Left renal pelvis (tissue), 4 donors: ENCODE measurements at places on chromosomes 12 and 14. TPM values are rescaled to one million over a fixed set of nuclear protein-coding genes. Genes with fewer than 3 reads are reported as not detected.

DNA sequence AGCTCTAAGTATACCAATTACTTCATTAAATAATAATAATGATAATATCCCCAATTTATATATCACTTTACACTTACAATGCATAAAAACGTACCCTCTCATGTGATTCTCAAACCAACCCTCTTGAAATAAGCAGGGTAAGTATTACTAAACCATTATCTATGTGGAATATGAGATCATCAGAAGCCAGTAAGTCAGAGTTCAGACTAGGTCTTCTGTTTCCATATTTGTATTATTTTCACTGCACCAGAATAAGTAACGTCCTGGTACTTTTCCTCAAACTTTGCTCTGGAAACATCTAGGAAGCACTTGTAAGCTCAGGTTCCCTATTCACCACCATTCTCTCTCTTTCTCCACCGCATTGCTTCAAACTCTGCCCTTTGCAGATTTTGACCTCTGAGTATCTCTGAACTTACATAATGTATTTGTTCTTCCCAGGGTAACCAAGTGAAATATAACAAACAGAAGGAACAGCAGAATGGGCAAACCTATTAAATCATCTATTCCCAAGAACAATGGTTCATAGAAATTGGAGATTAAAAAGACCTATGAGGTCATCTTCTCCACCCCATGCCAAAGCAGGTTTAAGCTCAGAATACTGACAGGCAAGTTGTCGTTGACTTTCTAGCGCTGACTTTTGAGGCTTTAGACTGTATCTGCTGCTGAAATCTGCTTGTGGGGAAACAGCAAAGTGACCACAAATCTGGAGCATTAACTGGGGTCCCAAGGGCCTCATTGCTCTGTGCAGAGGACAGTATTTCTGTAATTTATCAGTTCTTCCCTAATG lies 161.3 kb upstream of the FAR2 start:
- DNase-seq, result no peak

DNA sequence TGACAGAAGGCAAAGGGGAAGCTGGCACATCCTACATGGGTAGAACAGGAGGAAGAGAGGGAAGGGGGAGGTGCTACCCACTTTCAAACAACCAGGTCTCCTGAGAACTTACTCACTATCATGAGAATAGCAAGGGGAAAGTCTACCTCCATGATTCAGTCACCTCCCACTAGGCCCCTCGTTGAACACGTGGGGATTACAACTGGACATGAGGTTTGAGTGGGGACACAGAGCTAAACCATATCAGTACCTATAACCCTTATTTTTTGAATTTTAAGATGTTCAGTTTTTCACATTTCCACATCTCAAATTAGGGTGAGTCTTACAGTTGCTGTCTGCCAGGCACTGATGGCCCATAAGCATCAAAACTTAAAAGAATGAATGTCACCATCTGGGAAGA lies 80.2 kb upstream of the ST8SIA1 start:
- no peak for DNase-seq

GRCh38 chr14:54221971-54222370 lies 174.8 kb upstream of the CDKN3 start:
- no peak for DNase-seq

Gene CTSG
- polyA plus RNA-seq, result 0.95 TPM

Gene AKAP3
- polyA plus RNA-seq, result 3.6 TPM
